MCF 10A (cell line): ENCODE measurements at places on chromosomes 6 and 20. TPM values are rescaled to one million over a fixed set of nuclear protein-coding genes. Genes with fewer than 3 reads are reported as not detected.
A peak's percentile ranks its signal among the peaks of the same experiment; 100 is the strongest.

- no peak overlapping the region for H3K4me3 ChIP-seq
- H3K36me3 ChIP-seq, result no peaks in the 10 kb centered on the region
- no peak overlapping the region for H3K27ac ChIP-seq
- no peak for DNase-seq
These were observed 82.2 kb upstream of the SLC22A16 start for GRCh38 chr6:110558575-110558974.

DNA sequence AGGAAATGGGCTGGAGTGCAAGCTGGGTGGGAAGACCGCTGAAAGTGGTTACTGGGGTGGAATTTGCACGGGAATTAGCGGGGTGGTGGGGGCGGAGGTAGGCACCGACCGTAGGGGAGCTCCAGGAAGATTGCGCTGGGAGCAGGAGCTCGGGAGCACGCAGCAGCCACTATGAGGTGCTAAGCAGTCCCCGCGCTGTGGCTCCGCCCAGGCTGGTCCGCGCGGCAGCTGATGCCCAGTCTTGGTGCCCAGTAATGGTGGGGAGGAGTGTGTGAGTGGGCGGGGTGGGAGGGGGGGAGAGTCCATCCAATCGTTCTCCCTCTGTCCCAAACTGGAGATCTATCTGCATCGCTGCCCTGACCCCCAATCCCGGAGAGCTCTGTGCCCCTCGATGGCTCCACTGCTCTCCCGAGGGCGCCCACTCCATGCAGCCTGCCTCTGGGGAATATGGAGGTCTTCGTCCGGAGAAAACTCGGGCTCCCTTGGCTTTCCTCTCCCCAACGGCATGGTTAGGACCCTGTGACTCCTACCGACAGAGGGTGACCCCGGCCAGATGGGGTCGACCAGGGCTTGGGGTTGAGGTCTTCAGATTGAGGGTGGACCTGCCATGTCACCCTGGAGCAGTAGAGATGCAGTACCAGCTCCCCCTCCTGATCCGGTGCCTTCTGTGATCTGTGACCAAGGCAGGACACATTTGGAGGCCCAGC lies 5.3 kb downstream of the TP53TG5 start:
- peaks cover 13% of the 10 kb centered on the region for H3K36me3 ChIP-seq
- no peaks in the 10 kb centered on the region for H3K27me3 ChIP-seq
- DNase-seq, result no peak
- no peak overlapping the region for H3K27ac ChIP-seq

DNA sequence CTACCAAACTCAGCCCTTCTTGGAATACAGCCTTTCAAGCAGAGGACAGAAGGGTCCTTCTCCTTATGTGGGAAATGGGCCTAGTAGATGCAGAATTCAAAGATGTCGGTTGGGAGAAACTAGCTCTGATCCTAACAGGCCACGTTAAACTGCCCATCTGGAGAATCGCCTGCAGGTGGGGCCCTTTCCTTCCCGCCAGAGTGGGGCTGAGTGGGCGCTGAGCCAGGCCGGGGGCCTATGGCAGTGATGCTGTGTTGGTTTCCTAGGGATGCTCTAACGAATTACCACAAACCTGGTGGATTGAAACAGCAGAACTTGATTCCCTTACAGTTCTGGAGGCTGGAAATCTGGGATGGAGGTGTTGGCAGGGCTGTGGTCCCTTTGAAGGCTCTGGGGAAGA lies 9.1 kb downstream of the MAPK13 start:
- no peak for DNase-seq
- no peak overlapping the region for H3K27ac ChIP-seq
- no peaks in the 10 kb centered on the region for H3K27me3 ChIP-seq
- no peaks in the 10 kb centered on the region for H3K36me3 ChIP-seq
- H3K4me3 ChIP-seq, result no peak overlapping the region

GRCh38 chr20:53672484-53673129 lies 79.0 kb upstream of the ZNF217 start:
- H3K4me1 ChIP-seq, result no peaks in the 10 kb centered on the region
- H3K27ac ChIP-seq, result no peak overlapping the region
- no peak for DNase-seq

DNA sequence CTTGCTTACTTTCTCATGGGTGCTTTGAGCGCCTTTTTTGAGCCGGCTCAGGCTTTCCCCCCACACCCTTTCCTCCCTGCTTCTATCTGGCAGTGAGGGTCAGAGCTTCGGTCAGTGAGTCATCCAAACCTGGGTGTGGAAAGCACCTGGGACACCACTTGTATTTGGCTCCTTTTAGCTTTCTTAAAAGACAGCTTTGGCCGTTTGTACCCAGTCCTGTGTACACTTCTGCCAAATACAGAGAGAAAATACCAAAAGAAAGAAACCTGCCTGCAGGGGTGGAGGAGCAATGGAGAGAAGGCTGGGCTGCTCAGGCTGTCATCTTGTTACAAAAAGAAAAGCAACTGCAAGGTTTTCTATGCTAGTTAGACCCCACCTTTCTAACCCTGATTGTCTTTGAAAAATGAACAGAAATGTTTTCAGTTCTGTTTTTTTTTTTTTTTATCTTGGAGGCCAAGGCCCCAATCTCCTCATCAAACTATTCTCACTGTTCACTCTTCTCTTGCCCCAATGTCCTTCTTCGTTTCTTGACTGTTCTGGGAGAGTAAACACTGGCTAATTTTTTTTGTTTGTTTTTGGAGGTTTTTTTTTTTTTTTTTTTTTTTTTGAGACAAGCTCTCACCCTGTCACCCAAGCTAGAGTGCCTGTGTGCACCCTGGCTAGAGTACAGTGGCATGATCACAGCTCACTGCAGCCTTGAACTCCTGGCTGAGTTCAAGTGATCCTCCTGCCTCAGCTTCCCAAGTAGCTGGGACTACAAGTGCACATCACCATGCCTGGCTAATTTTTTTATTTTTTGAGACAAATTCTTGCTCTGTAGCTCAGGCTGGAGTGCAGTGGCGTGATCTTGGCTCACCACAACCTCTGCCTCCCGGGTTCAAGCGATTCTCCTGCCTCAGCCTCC lies 76.4 kb downstream of the SSR1 start:
- peak overlapping the region; percentile 35 for H3K4me3 ChIP-seq
- peak overlapping the region; percentile 83 for H3K27ac ChIP-seq
- no peaks in the 10 kb centered on the region for H3K27me3 ChIP-seq
- H3K36me3 ChIP-seq, result peaks cover 65% of the 10 kb centered on the region
- peak; percentile 85 for DNase-seq

DNA sequence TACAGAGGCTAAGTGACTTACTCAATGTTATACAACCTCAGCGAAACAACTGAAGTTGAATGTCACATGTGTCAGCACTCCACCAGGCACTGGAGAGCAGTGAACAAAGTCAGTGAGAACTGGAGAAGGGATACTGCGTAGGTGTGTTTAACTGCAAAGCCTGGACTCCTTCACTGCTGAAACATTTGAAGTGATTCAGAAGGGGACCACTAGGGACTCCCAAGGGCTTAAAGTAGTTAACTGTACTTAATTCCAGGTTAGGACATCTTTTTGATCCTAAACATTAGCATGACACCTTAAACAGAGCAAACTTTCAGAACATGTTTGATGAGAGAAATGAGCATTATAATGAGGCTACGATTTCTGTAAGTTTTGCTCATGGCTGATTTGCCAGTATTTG lies 45.0 kb upstream of the ZBTB24 start:
- H3K36me3 ChIP-seq, result no peaks in the 10 kb centered on the region
- no peak overlapping the region for H3K27ac ChIP-seq
- DNase-seq, result peak; percentile 27
- H3K27me3 ChIP-seq, result no peaks in the 10 kb centered on the region
- no peak overlapping the region for H3K4me3 ChIP-seq

DNA sequence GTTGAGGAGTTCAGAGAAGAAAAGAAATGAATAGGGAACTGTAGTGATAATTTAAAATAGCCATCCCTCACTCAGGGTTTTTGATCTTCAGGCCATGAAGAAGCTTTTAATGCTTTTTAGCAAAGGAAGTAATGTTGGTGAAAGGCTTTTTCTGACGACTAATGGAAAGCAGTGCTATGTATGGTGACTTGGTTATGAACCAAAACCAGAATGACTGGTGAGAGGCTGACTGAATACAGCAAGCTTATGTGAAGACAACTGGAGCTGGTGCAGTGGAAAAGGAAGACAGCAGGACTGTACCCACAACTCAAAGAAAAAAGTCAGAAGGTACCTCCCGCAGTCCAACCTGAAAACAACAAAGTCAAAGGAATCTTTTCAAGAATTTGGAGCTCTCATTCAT lies 118.8 kb downstream of the PRDM1 start:
- H3K27me3 ChIP-seq, result no peaks in the 10 kb centered on the region
- no peak overlapping the region for H3K4me3 ChIP-seq
- peaks cover 20% of the 10 kb centered on the region for H3K36me3 ChIP-seq
- DNase-seq, result no peak
- H3K4me1 ChIP-seq, result peaks cover 2% of the 10 kb centered on the region

DNA sequence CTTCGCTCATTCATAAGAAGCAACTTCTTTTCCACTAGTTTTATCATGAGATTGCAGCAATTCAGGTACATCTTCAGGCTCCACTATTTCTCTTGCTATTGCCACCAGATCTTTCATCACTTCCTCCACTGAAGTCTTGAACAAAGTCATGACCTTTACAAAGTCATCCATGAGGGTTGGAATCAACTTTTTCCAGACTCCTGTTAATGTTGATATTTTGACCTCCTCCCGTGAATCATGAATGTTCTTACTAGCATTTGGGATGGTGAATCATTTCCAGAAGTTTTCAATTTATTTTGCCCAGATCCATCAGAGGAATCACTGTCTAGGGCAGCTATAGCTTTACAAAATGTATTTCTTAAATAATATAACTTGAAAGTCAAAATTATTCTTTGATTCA lies 1.5 kb downstream of the CENPQ start:
- no peaks in the 10 kb centered on the region for H3K27me3 ChIP-seq
- H3K27ac ChIP-seq, result peak overlapping the region; percentile 99
- peak overlapping the region; percentile 96 for H3K4me3 ChIP-seq

- no peak overlapping the region for H3K27ac ChIP-seq
- H3K4me3 ChIP-seq, result no peak overlapping the region
- H3K27me3 ChIP-seq, result no peaks in the 10 kb centered on the region
- H3K4me1 ChIP-seq, result no peaks in the 10 kb centered on the region
- peak; percentile 18 for DNase-seq
These were observed 108.9 kb downstream of the VEGFA start for GRCh38 chr6:43878823-43879495.

GRCh38 chr6:119821380-119821779 lies 471.8 kb upstream of the MAN1A1 start:
- H3K27ac ChIP-seq, result no peak overlapping the region
- DNase-seq, result no peak
- H3K27me3 ChIP-seq, result no peaks in the 10 kb centered on the region
- no peaks in the 10 kb centered on the region for H3K36me3 ChIP-seq
- H3K4me1 ChIP-seq, result no peaks in the 10 kb centered on the region

- no peak overlapping the region for H3K27ac ChIP-seq
- H3K4me1 ChIP-seq, result peaks cover 8% of the 10 kb centered on the region
- DNase-seq, result no peak
- H3K4me3 ChIP-seq, result no peak overlapping the region
These were observed 117.2 kb downstream of the PDSS2 start for GRCh38 chr6:107342144-107342543.

GRCh38 chr20:63835021-63835858 lies 4.2 kb upstream of the ZBTB46 start:
- DNase-seq, result peak; percentile 97
- no peaks in the 10 kb centered on the region for H3K36me3 ChIP-seq
- H3K27me3 ChIP-seq, result peaks cover 3% of the 10 kb centered on the region
- H3K27ac ChIP-seq, result no peak overlapping the region
- H3K4me3 ChIP-seq, result peak overlapping the region; percentile 44
- peaks cover 5% of the 10 kb centered on the region for H3K4me1 ChIP-seq

- no peaks in the 10 kb centered on the region for H3K36me3 ChIP-seq
- H3K27ac ChIP-seq, result no peak overlapping the region
- peaks cover 16% of the 10 kb centered on the region for H3K27me3 ChIP-seq
- no peak for DNase-seq
- H3K4me3 ChIP-seq, result no peak overlapping the region
These were observed 182.8 kb downstream of the TBXT start for GRCh38 chr6:165984729-165985275.

GRCh38 chr6:142846883-142847287 lies 98.1 kb downstream of the HIVEP2 start:
- H3K4me3 ChIP-seq, result peak overlapping the region; percentile 69
- peaks cover 13% of the 10 kb centered on the region for H3K36me3 ChIP-seq
- no peaks in the 10 kb centered on the region for H3K27me3 ChIP-seq
- DNase-seq, result peak; percentile 76

GRCh38 chr6:160261991-160262680 lies 3.5 kb upstream of the SLC22A2 start:
- H3K36me3 ChIP-seq, result no peaks in the 10 kb centered on the region
- peaks cover 10% of the 10 kb centered on the region for H3K4me1 ChIP-seq
- DNase-seq, result no peak
- no peak overlapping the region for H3K4me3 ChIP-seq

DNA sequence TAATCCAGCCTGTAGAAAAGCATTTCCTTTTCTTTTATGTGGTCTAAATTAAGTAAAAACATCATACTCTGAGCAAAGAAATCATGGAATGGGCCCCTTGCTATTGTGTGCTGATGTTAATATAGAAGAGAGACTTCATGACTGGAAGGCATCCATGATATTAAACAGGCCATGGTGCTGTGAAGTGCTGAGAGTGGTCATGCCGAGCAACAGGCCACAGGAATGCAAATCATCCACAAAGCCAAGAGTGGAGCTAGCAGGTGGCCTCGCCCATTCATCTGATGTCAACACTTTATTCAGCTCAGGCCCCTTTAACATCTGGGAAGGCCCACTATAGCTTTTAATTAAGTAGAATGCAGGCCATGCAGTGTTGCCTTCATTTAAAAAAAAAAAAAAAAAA lies 115.2 kb upstream of the HMGCLL1 start:
- no peak overlapping the region for H3K27ac ChIP-seq
- H3K27me3 ChIP-seq, result no peaks in the 10 kb centered on the region
- peak; percentile 29 for DNase-seq
- H3K36me3 ChIP-seq, result no peaks in the 10 kb centered on the region
- no peaks in the 10 kb centered on the region for H3K4me1 ChIP-seq

DNA sequence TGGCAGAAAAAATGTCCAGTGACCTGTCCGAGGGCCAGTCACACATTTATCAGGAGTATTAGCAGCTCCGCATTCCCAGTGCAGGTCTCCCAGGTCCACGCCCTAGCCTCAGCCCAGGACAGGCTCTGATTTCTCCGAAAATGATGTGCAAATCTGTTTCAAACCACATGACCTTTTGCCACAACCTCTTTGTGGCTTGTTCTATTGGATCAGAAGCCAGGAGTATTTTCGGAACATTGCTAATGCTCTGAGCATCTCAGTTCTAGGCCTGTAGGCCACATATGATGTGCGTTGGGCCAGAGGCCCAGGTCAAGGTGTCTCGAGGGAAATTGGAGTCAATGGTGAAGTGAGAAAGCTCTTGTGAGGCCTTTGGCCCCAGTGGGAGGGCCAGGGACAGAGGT lies 40.4 kb downstream of the SNX5 start:
- no peak for DNase-seq
- H3K36me3 ChIP-seq, result no peaks in the 10 kb centered on the region
- H3K4me3 ChIP-seq, result no peak overlapping the region
- H3K27ac ChIP-seq, result no peak overlapping the region
- H3K27me3 ChIP-seq, result no peaks in the 10 kb centered on the region

The ZNF391 gene
- 6.2 and 8.3 TPM in 2 replicates for total RNA-seq

The RHAG gene
- total RNA-seq, result not detected in 2 replicates

The FAM209B gene
- not detected in 2 replicates for total RNA-seq

The FILIP1 gene
- total RNA-seq, result 0.14 and 0.32 TPM in 2 replicates

The LAMA5 gene
- total RNA-seq, result 266 and 292 TPM in 2 replicates

The TFAP2C gene
- total RNA-seq, result 13.2 and 14.9 TPM in 2 replicates

The TMEM200A gene
- total RNA-seq, result not detected in 2 replicates

The POU5F1 gene
- 1.5 and 2.0 TPM in 2 replicates for total RNA-seq

The AKAP12 gene
- 0.34 and 0.63 TPM in 2 replicates for total RNA-seq

The GPR6 gene
- not detected in 2 replicates for total RNA-seq

The MYB gene
- not detected in 2 replicates for total RNA-seq
